HCT116 (cell line): ENCODE measurements at places on chromosomes 6 and 20. TPM values are rescaled to one million over a fixed set of nuclear protein-coding genes. Genes with fewer than 3 reads are reported as not detected.

- H3K4me3 ChIP-seq, result no peak overlapping the region
- no peak overlapping the region for H3K27ac ChIP-seq
Observed at GRCh38 chr20:14521436-14521835, 184.0 kb upstream of the FLRT3 start.

GRCh38 chr20:6632187-6632586 lies 135.3 kb upstream of the BMP2 start:
- no peak overlapping the region for H3K27ac ChIP-seq
- H3K4me3 ChIP-seq, result no peak overlapping the region
- DNase-seq, result no peak

Gene RAET1L
- total RNA-seq, result 1.5 TPM

Gene VWA7
- total RNA-seq, result 14.6 TPM

Gene MMP24
- total RNA-seq, result not detected
